HepG2 (cell line): ENCODE measurements at places on chromosomes 5 and 9. TPM values are rescaled to one million over a fixed set of nuclear protein-coding genes. Genes with fewer than 3 reads are reported as not detected.

LECT2 gene
- not detected in 2 replicates for total RNA-seq

FBP1 gene
- 0.28 and 0.29 TPM in 2 replicates for total RNA-seq

PLPP7 gene
- 0.66 and 1.2 TPM in 2 replicates for total RNA-seq

ADRB2 gene
- total RNA-seq: not detected in 2 replicates

MUSK gene
- total RNA-seq: not detected in 2 replicates

- no peak overlapping the region for H3K4me3 ChIP-seq
- no peaks in the 10 kb centered on the region for H3K27me3 ChIP-seq
- no peak for DNase-seq
- no peaks in the 10 kb centered on the region for H3K36me3 ChIP-seq
- no peaks in the 10 kb centered on the region for H3K4me1 ChIP-seq
- no peak overlapping the region for H3K27ac ChIP-seq
These were observed 749.2 kb downstream of the TLE4 start for GRCh38 chr9:80320916-80321315.

GRCh38 chr5:14491015-14491915 is 90.3 kb upstream of the OTULINL start:
- no peak overlapping the region for H3K4me3 ChIP-seq
- H3K36me3 ChIP-seq: peaks cover 49% of the 10 kb centered on the region
- DNase-seq: no peak
- H3K27ac ChIP-seq: no peak overlapping the region

DNA sequence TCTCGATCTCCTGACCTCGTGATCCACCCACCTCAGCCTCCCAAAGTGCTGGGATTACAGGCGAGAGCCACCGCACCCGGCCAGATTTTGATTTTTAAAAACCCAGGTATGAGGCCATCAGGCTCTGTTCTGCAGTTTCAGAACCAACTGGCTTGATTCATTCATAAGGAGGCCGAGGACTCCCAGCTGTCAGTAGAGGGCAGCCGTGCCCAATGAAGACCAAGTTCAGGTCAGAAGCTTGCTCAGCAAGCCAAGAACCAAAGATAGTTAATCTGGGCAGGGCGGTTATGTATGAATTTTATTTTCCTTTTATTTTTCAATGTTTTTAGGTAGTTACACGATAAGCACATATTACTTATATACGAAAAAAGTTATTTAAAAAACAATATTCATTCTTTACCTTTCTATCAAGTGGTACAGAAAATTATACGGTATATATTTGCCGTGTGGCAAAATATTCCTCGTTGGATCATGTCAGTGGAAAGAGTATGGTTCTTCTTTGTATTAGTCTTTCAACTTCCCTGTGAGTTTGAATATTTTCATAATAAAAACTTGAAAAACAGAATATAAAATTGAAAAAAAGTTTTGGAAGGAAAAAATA is 18.0 kb downstream of the MGAT1 start:
- no peaks in the 10 kb centered on the region for H3K27me3 ChIP-seq
- H3K36me3 ChIP-seq: peaks cover under 1% of the 10 kb centered on the region; the same call in 1 of the 3 replicates
- DNase-seq: peak; percentile 70

- H3K27ac ChIP-seq: no peak overlapping the region
- no peak overlapping the region for H3K4me3 ChIP-seq
- H3K4me1 ChIP-seq: no peaks in the 10 kb centered on the region
- H3K27me3 ChIP-seq: peaks cover 66% of the 10 kb centered on the region
These were observed 54.3 kb downstream of the LMX1B start for GRCh38 chr9:126668058-126668457.

DNA sequence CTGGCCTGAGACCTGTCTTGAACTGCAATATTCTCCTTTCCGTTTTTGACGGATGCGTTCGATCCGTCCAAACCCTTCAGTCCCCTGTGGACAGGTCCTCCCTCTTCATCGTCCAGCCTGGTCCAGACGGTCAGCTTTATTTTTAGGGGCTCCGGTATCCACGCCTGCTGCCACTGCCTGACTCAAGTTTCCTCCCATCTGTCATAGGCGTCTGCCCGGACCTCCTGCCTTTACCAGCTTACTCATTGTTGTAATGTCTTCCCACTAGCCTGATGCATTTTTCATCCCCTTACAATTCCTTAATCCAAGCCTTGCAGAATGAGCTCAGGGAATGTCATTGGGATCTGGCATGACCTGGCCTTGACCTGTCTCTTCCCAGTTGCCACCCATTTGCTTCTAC is 145.8 kb downstream of the TENT4A start:
- peaks cover 8% of the 10 kb centered on the region; the same call in 1 of the 3 replicates for H3K27me3 ChIP-seq
- H3K4me1 ChIP-seq: no peaks in the 10 kb centered on the region
- H3K27ac ChIP-seq: no peak overlapping the region
- DNase-seq: no peak

- no peak for DNase-seq
- peak overlapping the region; percentile 17 for H3K4me3 ChIP-seq
- H3K27ac ChIP-seq: no peak overlapping the region
- no peaks in the 10 kb centered on the region for H3K27me3 ChIP-seq
- H3K36me3 ChIP-seq: no peaks in the 10 kb centered on the region
These were observed 8.7 kb downstream of the STK10 start for GRCh38 chr5:172178991-172179989.

DNA sequence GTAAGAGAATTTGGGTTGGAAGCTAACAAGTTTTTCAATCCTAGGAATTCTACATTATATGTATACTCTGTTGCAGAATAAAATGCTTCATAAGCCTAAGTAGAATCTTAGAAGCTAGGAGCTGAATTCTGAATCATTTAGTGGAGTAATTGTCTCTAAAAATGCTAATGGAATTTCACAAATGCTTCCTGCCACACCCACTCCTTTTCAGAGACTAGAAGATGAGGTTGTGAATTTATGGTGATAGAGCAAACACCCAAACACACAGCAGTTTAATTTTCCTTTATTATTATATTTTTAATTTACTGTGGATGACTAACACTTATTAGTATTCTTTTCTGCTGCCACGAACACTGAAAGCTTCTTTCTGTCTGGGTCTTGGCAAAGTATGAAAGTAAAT is 208.0 kb upstream of the PDE4D start:
- no peak overlapping the region for H3K27ac ChIP-seq
- H3K4me1 ChIP-seq: no peaks in the 10 kb centered on the region
- H3K27me3 ChIP-seq: no peaks in the 10 kb centered on the region
- no peaks in the 10 kb centered on the region for H3K36me3 ChIP-seq
- no peak overlapping the region for H3K4me3 ChIP-seq

- H3K4me1 ChIP-seq: peaks cover 10% of the 10 kb centered on the region
- no peak for DNase-seq
- H3K27ac ChIP-seq: no peak overlapping the region
These were observed 66.1 kb downstream of the KLHL3 start for GRCh38 chr5:137669811-137670210.

DNA sequence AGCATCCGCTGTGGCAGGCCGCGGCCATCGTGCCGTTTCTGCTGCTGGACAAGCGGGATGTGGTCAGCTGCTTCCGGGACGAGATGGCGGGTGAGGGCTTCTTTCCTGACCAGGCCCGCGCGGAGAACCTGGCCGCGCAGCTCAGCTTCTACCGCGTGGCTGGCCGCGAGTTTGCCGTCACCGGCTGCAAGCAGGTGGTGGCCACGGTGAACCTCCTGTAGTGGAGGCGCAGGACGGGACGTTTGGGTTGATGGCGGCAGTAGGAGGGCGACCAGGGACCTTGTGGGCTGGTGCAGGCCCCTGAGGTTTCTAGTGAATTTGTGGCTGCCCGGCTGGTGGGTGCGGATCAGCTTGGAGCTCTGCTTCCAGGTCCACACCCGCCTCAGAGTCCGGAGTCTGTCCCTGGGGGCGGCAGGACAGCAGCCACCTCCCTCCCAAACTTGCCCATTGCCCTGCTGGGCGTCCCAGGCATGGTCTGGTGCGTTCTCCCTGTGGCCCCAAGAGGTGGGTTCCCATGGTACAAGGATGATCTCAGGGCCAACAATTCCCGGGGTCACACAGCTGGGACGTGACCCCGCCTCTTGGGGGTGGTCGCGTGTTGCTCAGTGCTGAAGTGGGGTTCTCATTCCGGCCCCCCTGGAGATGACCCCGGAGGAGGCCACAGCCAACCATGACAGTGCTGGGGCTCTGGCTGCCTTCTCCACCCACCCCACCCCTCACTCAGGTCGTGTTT is 2.4 kb downstream of the TOR4A start:
- peaks cover 21% of the 10 kb centered on the region for H3K4me1 ChIP-seq
- H3K27ac ChIP-seq: no peak overlapping the region
- DNase-seq: no peak
- H3K4me3 ChIP-seq: no peak overlapping the region
- peaks cover 7% of the 10 kb centered on the region; the same call in 1 of the 3 replicates for H3K36me3 ChIP-seq

- no peak overlapping the region for H3K27ac ChIP-seq
- DNase-seq: no peak
- H3K27me3 ChIP-seq: no peaks in the 10 kb centered on the region
- no peak overlapping the region for H3K4me3 ChIP-seq
- H3K4me1 ChIP-seq: no peaks in the 10 kb centered on the region
These were observed 120.9 kb downstream of the PIP5K1B start for GRCh38 chr9:68825762-68826472.

GRCh38 chr9:130240410-130241197 is 25.0 kb upstream of the HMCN2 start:
- H3K4me1 ChIP-seq: peaks cover 49% of the 10 kb centered on the region
- DNase-seq: peak; percentile 72

- no peaks in the 10 kb centered on the region for H3K27me3 ChIP-seq
- no peaks in the 10 kb centered on the region for H3K4me1 ChIP-seq
- no peak for DNase-seq
- H3K27ac ChIP-seq: no peak overlapping the region
These were observed 647.0 kb downstream of the EFNA5 start for GRCh38 chr5:107023732-107024131.

GRCh38 chr9:68709291-68710110 is 4.5 kb downstream of the PIP5K1B start:
- H3K4me3 ChIP-seq: no peak overlapping the region
- no peaks in the 10 kb centered on the region; the same call in none of the 2 replicates for H3K36me3 ChIP-seq
- no peak for DNase-seq
- H3K27ac ChIP-seq: no peak overlapping the region
- H3K27me3 ChIP-seq: no peaks in the 10 kb centered on the region; the same call in 2 of the 3 replicates

DNA sequence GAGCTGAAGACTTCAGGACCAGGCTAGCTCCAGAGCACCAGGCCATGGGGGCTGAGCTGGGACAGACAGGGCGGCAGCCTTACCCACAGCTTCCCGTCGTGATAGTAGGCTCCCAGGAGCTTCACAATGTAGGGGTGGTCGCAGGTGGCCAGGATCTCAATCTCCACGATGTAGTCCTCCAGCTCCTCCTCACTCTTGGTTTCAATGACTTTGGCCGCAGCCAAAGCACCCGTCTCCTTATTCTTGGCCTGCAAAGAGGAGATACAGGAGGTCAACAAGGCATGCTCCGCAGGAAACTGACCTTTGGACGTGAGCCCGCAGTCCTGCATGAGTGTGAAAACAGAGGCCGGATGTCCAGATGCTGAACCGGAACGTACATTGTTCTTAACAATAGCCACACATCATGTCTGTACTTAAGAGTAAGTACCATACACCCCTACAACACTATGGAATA is 31.5 kb downstream of the STK10 start:
- no peaks in the 10 kb centered on the region for H3K27me3 ChIP-seq
- peak overlapping the region; percentile 39 for H3K4me3 ChIP-seq
- H3K27ac ChIP-seq: peak overlapping the region; percentile 45
- H3K36me3 ChIP-seq: no peaks in the 10 kb centered on the region
- peak; percentile 75 for DNase-seq
- H3K4me1 ChIP-seq: peaks cover 38% of the 10 kb centered on the region

GRCh38 chr9:98763986-98764745 is 32.2 kb downstream of the ANKS6 start:
- no peaks in the 10 kb centered on the region for H3K4me1 ChIP-seq
- no peak for DNase-seq
- no peaks in the 10 kb centered on the region for H3K27me3 ChIP-seq
- H3K36me3 ChIP-seq: no peaks in the 10 kb centered on the region
- no peak overlapping the region for H3K4me3 ChIP-seq

DNA sequence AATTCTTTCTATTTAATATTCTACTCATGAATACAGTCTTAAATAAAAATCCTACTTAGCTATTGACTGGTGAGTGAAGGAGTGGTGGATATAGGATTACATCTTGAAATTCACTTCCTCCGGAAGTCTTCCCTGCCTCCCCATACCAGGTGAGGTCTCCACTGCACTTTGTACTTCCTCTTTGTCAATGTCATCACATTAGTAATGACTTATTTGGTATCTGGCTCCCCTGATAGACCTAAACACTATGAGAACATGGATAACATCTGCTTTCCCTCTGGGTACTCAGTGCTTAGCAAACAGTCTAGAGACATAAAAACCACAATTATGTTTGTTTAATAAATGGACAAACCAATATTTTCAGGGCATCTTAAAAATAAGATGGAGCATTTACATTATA is 532.1 kb downstream of the PDE4D start:
- H3K27ac ChIP-seq: no peak overlapping the region
- DNase-seq: peak; percentile 5
- no peaks in the 10 kb centered on the region for H3K4me1 ChIP-seq
- H3K4me3 ChIP-seq: no peak overlapping the region
- H3K27me3 ChIP-seq: no peaks in the 10 kb centered on the region

- no peak overlapping the region for H3K4me3 ChIP-seq
- no peaks in the 10 kb centered on the region for H3K27me3 ChIP-seq
- no peak overlapping the region for H3K27ac ChIP-seq
- H3K36me3 ChIP-seq: no peaks in the 10 kb centered on the region
- no peak for DNase-seq
These were observed 196.6 kb downstream of the TTLL11 start for GRCh38 chr9:121896545-121896943.

GRCh38 chr5:76821136-76821535 is 2.3 kb downstream of the F2RL1 start:
- no peak for DNase-seq
- H3K27me3 ChIP-seq: no peaks in the 10 kb centered on the region
- peaks cover 37% of the 10 kb centered on the region for H3K4me1 ChIP-seq
- H3K4me3 ChIP-seq: peak overlapping the region; percentile 10; the same call in 1 of the 2 replicates

- peak overlapping the region; percentile 83 for H3K27ac ChIP-seq
- no peak overlapping the region for H3K4me3 ChIP-seq
- peaks cover 4% of the 10 kb centered on the region for H3K36me3 ChIP-seq
- H3K4me1 ChIP-seq: peaks cover 99% of the 10 kb centered on the region
These were observed 14.0 kb downstream of the ITGA2 start for GRCh38 chr5:53003144-53003543.

GRCh38 chr5:107294669-107295068 is 376.1 kb downstream of the EFNA5 start:
- DNase-seq: no peak
- no peaks in the 10 kb centered on the region; the same call in 1 of the 2 replicates for H3K27me3 ChIP-seq
- H3K36me3 ChIP-seq: no peaks in the 10 kb centered on the region
- H3K27ac ChIP-seq: no peak overlapping the region
- no peaks in the 10 kb centered on the region for H3K4me1 ChIP-seq
- H3K4me3 ChIP-seq: no peak overlapping the region

DNA sequence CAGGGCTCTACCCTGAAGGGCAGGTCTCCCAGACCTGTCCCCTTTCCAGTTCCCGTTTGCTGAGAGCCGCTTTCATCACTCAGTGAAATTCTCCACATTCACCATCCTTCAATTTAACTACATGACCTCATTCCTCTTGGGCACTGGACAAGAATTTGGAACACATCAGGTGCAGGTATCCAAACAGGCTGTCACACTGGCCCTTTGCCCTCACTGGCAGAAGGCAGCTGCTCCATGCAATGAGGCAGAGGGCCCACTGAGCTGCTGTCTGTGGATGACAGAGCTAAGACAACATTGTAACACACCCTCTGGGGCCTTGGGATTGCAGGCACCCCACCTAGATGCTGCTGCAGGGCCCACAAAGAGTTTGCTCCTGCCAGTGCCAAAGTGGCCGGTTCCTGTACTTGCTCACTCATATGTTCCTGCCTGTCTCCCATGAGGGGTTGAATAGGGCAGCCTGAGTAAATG is 55.1 kb downstream of the ACTL7B start:
- H3K27me3 ChIP-seq: no peaks in the 10 kb centered on the region; the same call in 1 of the 2 replicates
- no peak for DNase-seq
- no peak overlapping the region for H3K27ac ChIP-seq
- H3K4me3 ChIP-seq: no peak overlapping the region
